Body of pancreas (tissue), 4 donors: ENCODE measurements at places on chromosomes 2 and 18. TPM values are rescaled to one million over a fixed set of nuclear protein-coding genes. Genes with fewer than 3 reads are reported as not detected.

KCNE4 gene
- total RNA-seq, result 4.6 TPM

MAP3K19 gene
- total RNA-seq, result not detected

POTEJ gene
- not detected for total RNA-seq

GPR17 gene
- total RNA-seq, result not detected

PSMG2 gene
- total RNA-seq, result 36.8 TPM

TUBA4B gene
- total RNA-seq, result not detected

DNA sequence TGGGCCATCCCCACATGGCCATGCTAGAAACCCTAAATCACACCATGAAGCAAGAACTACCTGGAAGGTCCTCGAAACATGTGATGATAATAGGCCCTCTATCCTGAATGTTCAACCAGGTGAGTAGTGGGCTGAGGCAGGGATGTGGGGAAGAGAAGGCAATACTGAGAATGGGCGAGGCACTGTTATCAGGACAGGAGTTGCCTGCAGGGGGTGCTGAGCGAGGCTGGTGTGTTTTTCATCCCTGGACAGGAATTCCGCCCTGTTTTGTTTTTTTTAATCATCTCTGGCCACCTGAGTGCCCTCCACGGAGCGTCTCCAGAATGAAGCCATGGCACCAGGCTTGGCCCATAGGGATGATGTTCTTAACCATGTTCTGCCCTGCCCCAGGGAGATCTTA is 103.0 kb upstream of the SOX11 start:
- no peak for DNase-seq

DNA sequence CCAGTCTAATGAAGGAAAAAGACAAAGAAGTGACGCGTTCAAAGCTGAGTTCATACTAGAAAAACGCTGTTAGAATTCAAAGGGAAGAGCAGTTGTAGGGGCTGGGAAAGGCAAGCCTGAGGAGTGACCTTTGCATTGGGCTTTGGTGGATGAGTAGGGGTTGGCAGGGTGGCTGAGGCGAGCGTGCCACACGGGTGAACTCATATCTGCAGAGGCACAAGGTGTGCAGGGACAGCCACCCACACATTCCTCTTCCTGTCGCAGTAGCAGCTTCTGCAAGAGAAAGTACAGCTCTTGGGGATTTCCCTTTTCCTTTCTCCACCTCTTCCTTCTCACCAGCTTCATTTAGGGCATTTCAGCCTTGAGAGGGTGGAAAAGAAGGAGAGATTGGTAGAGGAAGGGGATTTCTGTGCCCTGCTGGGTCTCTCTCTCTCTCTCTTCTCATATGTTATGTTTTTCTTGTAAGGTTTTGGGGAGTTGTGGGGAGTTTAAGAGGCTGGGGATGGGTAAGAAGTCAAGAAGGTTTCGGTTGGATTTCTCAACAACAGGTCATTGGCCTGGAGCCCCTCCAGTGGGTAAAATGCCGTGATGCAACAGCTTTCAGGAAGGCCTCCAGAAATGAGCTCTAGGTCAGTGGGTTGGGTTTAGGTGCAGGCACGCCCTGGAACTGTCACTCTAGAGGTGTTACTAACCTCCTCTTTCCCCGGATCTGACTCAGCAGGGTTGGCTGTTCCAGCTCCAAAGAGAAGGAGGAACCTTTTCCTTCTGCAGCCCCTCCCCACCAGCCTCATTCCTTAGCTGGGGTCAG is 40.1 kb downstream of the ODC1 start:
- peak; percentile 96 for DNase-seq

GRCh38 chr18:75205514-75206132 is 3.3 kb downstream of the PTGR3 start:
- no peak for DNase-seq

- DNase-seq, result no peak
These were observed 58.8 kb upstream of the DYNAP start for GRCh38 chr18:54532222-54532621.

- DNase-seq, result peak; percentile 71
These were observed 14.5 kb downstream of the PDCD1 start for GRCh38 chr2:241844066-241844728.

DNA sequence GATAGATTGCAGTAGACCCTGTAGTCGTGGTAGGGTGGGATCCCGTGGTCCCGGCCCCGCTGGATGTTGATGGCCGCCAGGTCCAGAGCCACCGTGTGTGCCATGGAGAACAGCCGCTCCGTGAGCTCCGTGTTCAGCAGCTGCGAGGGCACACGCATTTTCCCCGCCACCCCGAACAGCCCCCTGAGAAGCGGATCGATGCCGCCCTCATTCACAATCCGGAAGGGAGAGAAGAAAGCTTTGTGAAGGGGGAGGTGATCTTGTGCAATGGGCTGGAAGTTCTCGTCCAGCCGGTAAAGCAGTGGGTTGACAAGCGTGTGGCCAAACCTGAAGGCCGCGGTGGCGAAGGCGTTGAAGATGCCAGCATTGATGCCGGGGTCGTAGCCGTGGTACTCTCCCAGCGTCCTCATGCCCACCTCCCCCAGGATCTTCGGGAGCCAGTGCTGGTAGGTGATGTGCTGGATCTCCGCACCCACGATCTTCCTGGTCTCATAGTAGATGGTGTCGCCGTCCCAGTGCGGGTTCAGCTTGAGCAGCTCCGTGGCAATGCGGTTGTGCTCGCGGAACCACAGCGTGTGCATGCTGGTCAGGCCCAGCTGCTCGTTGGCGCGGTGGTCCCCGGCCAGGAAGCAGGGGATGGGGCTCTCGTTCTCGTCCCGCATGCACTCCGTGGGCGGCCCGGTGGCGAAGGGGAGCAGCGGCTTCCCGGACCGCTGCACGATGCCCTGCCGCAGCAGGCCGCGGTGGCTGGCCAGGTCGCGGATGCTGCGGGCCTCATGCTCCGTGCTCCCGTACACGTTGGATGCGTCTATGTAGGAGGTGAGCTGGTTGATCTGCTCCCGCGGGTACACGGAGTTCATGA is 95.8 kb downstream of the PXDN start:
- DNase-seq, result no peak

DNA sequence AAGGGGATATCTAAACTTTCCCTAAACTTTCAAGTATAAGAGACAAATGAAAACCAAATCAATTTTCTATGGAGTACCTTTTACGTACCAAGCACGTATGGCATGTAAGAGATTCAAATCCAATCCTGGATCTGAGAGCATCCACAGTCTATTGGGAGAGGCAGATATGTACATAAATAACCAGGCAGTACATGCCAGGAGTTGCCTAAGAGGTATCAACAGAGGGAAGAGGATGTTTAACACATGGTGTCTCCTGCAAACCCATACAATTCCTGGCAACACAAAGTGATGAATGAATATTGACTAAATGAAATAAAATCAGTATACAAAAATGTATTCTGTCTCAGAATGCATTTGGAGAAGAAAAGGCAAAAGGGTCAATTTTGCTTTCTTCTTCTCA is 116.6 kb downstream of the PIGN start:
- DNase-seq, result no peak

- no peak for DNase-seq
These were observed 56.5 kb upstream of the NCOA1 start for GRCh38 chr2:24434541-24434940.

DNA sequence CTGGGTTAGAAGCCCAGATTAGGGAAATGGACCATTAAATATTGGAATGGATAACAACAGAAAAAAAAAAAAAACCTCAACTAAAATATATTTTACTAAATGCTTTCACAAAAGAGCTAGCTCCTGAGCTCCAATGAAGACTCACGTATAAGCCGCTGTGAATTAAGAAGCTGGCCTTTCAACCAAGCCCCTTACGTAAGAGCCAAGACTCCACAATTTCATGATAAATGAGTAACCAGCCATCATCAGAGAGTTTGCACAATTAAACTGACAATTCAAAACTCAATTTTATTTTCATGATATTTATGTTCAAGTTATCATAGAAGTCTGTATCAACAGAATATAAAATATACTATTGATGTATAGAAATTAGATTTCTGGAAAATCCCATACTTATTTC is 70.7 kb upstream of the HNRNPA3 start:
- no peak for DNase-seq
